ENCODE measurements at places on chromosomes 4 and X.
A peak's percentile ranks its signal among the peaks of the same experiment; 100 is the strongest.

- DNase-seq, result no peak
These were observed 38.7 kb downstream of the COL25A1 start for GRCh38 chr4:109263721-109264120.

GRCh38 chrX:12721042-12721441 lies 70.2 kb upstream of the PRPS2 start:
- DNase-seq, result no peak

- DNase-seq, result no peak
These were observed 930.7 kb upstream of the HS3ST1 start for GRCh38 chr4:12359420-12359819.

DNA sequence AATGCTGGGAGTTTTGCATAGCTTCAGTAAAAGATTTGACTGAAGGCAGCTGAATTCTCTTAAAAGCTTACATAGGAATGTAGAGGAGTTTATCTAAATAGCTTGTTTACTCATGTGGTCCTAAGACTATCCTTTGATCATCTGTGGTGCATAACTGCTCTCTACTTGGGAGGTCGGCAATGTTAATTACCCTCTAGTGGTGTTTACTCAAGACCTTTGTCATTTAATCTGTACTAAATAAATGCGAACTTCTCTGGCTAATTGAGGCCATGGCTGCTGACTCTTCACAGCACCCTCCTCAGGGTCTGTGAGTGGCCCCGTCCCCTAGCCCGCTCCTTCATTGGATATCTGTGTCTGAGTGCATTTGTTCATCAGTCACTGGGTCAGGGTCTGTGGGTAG lies 13.8 kb upstream of the TMEM33 start:
- no peak for DNase-seq

- no peak for DNase-seq
These were observed 370.5 kb upstream of the HS3ST1 start for GRCh38 chr4:11799196-11799595.

GRCh38 chr4:76282941-76283689 lies 23.4 kb upstream of the STBD1 start:
- DNase-seq, result no peak

DNA sequence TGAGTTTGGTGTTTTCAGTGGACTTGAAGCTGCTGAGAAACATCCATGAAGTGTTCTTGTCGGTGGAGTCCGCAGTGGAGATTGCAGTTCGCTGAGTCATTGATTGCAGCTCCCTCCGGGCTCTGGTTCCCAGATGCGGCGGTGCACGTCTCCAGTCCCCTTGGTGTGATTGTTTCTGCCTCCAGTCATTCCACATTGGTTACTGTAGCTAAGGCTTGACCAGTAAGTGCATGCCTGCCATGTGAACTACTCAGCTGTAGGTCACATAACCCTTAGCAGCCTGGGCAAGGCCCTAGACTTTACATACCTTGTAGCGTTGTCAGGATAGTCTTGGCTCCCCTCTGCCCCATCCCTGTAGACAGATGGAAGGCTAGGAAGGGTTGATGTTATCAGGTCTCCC lies 53.8 kb upstream of the CLCN4 start:
- DNase-seq, result no peak

DNA sequence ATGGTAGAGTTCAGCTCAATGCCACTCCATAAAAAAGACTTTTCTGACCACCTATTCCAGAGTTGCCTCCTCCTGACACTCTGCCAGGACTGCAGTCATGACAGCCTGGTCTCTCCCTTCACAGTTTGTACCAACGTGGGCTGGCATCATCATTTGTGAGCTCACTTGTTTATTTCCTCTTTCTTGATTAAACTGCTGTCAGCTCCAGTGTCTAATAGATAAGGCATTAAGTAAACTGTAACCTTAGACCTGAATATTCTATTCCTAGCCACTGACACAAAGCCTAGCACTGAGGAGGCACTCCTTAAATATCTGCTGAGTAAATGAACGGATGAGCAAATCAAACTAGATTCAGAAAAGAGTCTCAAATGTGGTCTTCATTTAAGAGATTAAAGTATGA lies 48.7 kb downstream of the DDX60 start:
- DNase-seq, result no peak

GRCh38 chr4:41887821-41888686 lies 47.2 kb upstream of the TMEM33 start:
- peak; percentile 12 for DNase-seq

- DNase-seq, result no peak
These were observed 257.3 kb downstream of the ZIC3 start for GRCh38 chrX:137823257-137823656.

DNA sequence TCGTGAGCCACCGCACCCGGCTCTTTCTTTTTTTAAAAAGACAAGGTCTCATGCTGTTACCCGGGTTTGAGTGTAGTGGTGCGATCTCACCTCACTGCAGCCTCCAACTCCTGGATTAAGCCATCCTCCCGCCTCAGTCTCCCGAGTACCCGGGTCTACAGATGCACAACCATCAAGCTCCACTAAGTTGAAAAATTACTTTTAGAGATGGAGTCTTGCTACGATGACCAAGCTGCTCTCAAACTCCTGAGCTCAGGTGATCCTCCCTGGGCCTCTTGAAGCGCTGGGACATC lies 2.0 kb downstream of the SLC25A6 start:
- DNase-seq, result no peak

DNA sequence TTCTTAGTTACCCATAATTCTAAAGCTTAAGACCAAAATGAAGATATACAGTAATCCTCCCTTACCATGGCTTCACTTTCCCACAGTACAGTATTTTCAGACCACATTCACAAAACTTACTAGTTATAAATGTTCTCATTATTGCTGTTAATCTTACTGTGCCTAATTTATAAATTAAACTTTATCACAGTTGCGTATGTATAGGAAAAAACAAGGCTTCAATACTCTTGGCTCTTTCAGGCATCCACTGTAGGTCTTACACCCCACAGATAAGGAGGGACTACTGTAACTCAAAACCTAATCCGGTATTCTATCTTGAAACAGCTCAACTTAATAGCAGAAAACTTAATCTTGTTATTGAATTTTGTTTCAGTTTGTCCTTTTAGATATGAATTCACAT lies 3.6 kb downstream of the HMGB2 start:
- DNase-seq, result no peak

DNA sequence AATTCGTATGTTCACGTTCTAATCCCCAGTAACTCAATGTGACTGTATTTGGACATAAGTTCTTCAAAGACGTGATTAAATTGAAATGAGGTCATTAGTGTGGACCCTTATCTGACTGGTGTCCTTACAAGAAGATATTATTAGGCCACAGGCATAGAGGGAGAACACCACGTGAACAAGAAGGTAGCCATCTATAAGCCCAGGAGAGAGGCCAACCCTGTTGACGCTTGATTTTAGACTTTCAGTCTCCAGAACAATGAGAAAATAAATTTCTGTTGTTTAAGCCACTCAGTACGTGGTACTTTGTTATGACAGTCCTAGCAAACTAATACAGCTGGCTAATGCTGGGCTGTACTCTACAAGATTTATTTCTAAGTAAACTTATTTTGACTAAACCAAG lies 1.5 kb upstream of the EIF1AX start:
- no peak for DNase-seq

DNA sequence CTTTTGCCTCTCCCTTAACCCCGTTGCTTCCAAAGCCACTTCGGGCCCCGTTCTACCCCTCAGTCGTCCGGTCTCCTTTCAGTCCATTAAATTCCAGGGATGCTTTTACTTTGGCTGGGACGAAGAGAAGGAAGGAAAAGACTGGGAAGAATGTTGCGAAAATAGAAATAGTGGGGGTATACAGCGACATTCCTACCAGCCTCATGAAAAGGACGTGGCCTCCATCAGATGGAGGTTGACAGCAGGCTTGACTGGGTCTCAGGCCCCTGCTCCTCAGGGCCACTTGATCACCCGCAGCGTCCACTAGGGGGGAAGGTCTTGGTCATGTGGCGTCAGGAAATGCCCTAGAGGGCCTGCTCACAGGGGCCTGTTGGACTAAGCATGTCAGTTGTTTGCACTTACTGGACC lies 657 bp upstream of the ANKRD50 start:
- DNase-seq, result no peak

DNA sequence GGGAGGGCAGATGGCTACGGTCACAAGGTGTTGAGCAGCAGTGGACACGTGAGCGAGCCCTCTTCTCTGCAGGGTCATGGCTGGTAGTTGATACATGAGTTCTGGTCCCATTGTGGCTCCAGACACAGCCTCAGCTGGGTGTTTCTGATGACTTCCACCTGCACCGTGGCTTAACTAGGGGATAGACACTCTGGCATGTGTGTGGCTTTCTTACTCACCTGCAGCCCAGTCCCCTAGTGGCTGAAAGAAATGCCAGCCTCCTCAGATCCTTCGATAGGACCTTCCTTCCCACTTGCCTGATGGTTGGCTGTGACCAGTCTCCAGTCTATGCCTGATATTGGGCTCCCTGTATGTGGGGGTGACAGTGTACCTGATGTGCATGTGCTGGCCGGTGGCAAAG lies 5.0 kb downstream of the GPR78 start:
- no peak for DNase-seq

- no peak for DNase-seq
These were observed 584.5 kb upstream of the NR3C2 start for GRCh38 chr4:149026696-149027095.

GRCh38 chrX:10597871-10598270 lies 22.5 kb downstream of the MID1 start:
- no peak for DNase-seq

- DNase-seq, result no peak
These were observed 75.5 kb downstream of the ING2 start for GRCh38 chr4:183580370-183580769.

GRCh38 chr4:139658185-139658584 lies 7.4 kb upstream of the MGST2 start:
- DNase-seq, result no peak

DNA sequence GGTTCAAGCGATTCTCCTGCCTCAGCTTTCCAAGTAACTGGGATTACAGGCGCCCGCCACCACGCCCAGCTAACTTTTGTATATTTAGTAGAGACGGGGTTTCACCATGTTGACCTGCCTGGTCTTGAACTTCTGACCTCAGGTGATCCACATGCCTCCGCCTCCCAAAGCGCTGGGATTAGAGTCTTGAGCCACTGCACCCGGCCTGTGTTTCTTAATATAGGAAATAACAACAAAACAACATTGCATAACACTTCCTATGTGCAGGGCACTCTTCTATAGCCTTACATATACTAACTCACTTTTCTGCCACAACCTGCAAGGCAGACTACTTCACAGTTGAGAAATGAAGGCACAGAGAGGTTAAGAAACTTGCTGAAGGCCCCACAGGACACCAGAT lies 12.8 kb upstream of the TMEM131L start:
- no peak for DNase-seq

DNA sequence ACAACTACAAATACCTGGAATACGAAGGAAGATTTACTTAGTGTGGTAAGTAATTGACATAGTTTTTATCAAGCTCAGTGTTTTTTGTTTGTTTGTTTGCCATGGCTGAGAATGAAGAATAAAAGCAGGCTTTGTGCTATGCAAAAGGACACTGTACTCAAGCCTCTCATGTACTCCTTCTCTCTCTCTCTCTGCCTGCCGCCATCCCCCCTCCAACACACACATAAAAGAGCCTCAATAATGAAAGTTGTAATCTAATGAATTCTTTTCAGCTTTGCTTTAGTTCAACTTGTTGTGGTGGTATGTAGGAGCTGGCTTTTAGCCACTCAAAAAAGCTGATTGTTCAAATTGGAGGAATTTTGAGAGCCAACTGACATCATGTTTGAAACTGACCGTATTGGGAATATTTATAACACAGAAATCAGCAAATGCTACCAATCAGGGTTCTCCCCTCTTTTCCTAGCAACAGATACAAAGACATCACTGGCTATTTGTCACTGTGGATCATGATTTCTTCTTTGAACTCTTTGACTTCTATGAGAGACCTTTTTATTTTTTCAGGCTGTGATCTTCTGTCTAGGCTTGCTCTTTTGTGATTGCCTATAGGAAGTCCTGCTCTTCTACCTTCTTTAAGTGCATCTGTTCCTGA lies 1148.8 kb downstream of the RAPGEF2 start:
- no peak for DNase-seq

- DNase-seq, result no peak
These were observed 128.9 kb downstream of the PRKX start for GRCh38 chrX:3584415-3584996.

- DNase-seq, result no peak
These were observed 300.1 kb upstream of the TRAM1L1 start for GRCh38 chr4:117385526-117385925.

- DNase-seq, result no peak
These were observed 7.2 kb downstream of the TBC1D14 start for GRCh38 chr4:6916587-6917460.

- DNase-seq, result no peak
These were observed 30.3 kb downstream of the SEPSECS start for GRCh38 chr4:25129917-25130316.

DNA sequence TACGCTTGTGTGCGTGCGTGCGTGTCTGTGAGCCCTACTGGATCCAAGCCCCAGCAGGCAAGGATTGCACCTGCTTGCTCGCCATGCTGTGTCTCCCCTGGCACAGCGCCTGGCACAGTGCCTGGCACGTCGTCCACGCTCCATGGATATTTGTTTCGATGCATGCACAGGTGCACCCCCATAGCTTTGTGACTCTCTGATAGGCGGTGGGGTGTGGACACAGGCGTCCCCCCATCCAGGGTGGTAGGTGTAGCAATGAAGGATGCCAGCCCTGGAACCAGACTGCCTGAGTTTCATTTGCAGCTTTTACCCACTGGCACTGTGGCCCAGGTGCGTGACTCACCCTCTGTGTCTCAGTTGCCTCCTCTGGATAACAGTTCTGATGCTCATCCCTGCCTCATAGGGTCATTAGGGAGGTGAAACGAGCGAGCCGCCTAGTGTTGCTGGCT lies 20.2 kb downstream of the PIGG start:
- no peak for DNase-seq

DNA sequence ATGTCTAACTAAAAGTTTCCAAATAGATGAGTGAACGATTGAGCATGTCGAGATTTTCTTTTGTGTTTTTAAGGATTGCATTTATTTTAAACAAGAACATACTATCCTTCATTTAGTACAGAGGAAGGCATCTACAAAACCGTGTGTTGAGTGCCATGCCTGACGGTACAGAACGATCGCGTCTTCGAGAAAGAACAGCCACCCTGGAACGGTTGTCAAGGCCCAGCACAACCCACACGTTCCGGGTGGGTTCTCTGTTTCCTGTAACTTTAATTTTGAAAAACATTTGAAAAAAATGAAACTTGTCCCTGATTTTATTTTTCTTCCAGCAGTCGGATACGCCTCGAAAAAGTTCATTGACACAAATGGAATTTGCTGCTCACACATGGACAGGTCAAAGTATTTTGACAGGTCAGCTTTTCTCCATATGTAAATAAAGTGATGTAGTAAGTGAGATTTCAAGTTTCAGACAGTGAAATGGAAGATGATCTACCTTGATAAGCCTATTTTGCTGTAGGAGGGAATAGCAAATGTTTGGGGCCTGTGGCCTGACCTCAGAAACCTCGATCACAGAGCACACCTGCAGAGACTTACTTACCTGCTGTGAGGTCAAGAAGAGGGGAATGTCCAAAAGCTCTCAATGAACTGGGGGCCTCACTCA lies 24.4 kb upstream of the CYP4V2 start:
- DNase-seq, result no peak

- DNase-seq, result no peak
These were observed 163.8 kb downstream of the BANK1 start for GRCh38 chr4:101954351-101954750.

GRCh38 chr4:15348236-15348635 lies 79.6 kb upstream of the C1QTNF7 start:
- no peak for DNase-seq
